ENCODE measurements at places on chromosomes 7 and 10.

DNA sequence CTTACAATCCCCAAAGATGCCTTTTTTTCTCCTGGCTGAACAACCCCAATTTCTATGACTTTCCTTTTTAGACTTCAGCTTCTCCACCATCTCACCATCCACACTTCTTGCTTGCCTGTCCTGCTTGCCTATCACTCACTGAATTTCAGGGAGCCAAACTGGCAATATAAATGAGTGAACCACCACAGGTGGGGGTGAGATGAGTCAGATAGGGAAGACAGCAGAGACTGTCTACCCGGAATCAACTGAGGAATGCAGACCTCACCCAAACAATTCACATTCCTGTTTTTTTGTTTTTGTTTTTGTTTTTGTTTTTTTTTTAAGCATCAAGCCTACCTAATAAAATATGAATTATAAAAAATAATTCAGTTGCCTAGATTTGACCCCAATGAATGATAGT is 273.8 kb downstream of the NRG3 start:
- DNase-seq, result no peak

DNA sequence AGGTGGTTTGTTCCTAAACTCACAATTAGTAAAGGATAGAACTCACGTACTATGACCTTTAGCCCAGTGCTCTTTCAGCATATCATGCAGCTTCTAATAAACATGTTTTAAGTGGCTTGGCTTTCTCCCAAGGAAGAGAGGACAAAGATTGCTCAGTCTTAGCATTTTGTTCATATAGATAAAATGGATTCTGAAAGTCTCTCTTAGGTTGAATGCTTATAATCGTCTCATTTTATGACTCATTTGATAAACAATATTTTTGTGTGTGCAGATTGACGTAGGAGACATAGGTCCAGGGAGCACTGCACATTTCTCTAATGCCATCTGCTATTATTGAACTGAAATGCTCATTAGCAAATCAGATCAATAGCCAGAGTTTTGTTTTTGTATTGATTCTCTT is 44.8 kb downstream of the GNAT3 start:
- DNase-seq, result no peak

DNA sequence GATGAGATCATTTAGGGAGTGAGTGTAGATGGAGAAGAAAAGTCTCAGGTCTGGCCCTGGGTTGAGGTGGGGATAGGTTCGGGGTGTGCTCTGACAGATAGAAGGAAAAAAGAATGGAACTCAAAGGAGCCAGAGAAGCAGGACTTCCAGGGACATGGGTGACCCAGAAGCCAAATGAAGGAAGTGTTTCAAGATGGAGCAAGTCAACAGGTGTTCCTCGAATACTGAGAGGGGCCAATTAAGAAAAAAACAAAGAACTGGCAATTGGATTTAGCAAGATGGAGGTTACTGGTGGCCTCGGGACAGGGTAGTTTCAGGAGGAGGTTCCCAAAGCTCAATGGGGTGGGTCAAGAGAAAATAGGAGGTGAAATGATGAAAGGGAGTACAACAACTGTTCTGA is 40.3 kb downstream of the DENND2A start:
- no peak for DNase-seq

GRCh38 chr7:128829391-128830166 is 627 bp upstream of the FLNC start:
- no peak for DNase-seq

DNA sequence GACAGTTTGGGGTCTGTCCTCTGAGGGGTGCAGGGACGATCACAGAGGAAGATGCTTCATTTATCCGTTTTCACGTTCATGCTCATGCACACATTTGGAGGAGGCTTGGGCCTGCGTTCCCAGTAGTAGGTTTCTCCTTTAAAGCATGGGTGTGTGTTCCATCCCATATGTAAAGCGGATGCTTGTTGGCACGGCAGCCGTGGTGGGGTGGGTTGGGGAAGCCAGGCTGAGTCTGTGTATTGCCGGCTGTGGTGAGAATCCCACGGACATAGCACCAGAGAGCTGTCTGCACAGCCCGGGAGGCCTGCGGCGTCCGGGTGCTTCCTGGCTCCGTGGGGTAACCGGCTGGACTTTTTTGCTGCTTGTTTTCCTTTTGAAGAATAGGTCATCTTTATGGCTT is 440 bp downstream of the JAKMIP3 start:
- no peak for DNase-seq

DNA sequence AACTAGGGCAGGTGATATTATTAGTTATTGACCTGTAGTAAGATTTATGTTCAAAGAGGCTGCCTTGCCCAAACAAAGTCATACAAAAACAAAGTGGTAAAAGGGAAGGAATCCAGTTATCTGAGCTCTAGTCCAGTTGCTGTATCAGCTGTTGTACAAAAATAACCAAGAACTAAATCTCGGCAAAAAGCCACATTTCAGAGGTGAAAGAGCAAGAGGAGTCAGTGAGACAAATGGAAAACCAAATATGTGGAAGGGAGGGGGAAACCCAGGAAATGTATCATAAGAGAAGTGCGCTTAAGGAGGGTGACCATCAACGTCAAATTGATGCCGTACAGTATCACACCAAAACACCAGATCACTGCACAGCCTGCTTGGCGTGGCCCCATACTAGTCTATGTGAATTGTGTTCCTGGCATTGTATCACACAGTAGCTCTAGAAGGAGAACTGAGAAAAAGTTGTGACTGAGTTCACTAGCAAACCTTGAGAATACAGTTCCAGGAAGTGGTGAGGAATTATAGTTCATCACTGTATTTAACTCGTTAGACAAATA is 6.4 kb downstream of the AGBL3 start:
- DNase-seq, result no peak

- no peak for DNase-seq
These were observed 348.5 kb downstream of the GRID1 start for GRCh38 chr10:86017841-86018734.

GRCh38 chr7:37365405-37365804 is 83.3 kb downstream of the ELMO1 start:
- no peak for DNase-seq

Measured in activated CD4-positive, alpha-beta T cell treated with anti-CD3 and anti-CD28 coated beads for 1 hour (primary cell).